ENCODE measurements at places on chromosomes 7 and 10.

DNA sequence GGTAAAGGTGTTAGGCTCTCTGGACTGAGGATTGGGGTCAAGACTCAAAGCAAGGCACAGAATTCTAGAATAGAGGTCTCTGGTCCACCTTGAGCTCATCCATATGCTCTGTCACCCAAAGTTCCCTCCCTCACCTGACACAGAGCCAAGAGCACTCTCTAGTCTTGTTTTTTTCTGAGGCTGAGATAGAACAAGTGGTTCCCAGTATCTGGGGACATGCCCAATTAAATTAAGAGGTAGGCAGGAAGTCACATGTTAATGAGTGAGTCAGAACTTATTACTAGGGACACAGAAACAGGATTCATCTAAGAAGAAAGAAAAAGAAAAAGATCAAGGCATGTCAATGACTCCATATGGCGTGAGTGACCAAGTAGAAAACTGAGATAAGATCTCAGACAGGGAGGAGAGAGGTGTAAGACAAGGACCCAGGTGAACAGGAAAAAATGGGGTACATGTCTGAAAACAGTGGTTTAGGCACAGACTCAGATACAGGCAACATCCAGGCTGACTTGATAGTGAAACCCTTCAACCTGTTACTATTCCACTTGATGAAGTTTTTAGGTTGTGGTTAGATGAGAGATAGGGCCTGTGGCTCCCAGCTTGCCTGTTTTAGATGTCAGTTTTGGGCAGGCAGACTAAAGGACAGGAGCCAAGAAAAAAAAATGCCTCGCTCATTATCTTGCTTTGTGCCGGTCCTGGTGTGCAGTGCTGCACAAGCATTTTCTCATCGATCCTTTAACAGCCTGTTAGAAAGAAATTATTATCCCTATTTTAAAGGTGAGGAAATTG lies 609.9 kb downstream of the CCSER2 start:
- no peak for DNase-seq

GRCh38 chr7:47181746-47182361 lies 400.1 kb downstream of the TNS3 start:
- DNase-seq: no peak

GRCh38 chr10:86172301-86172700 lies 194.3 kb downstream of the GRID1 start:
- no peak for DNase-seq

DNA sequence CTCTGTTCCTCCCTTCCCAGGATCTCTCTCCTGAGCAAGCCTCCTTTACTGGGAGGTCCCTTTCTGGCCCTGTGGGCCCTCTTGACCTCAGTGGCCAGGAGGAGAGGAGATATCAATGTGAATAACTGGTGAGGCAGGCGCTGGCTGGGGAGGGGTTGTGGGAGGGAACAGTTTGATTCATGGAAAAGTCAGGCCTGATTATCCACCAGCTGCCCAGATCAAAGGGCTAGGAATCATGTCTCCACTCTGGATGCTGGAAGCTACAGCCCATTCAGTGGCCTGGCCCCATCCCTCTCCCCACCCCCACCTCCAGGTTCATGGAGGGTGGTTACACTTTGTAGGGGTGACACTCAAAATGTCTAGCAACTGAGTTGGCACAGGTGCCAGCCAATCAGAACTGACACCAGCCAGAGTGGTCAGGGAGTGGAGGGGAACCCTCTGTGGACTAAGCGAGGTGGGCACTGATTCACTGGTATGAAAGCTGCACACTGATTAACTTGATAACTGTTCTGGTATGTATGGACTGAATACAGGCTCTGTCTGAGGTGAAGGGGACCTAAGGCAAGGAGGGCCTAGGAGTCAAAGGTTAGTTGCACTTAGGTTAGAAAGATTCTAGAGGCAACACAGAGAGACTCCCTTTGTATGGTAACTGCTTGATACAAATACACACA lies 4.8 kb downstream of the PRRT4 start:
- DNase-seq: peak; percentile 88

DNA sequence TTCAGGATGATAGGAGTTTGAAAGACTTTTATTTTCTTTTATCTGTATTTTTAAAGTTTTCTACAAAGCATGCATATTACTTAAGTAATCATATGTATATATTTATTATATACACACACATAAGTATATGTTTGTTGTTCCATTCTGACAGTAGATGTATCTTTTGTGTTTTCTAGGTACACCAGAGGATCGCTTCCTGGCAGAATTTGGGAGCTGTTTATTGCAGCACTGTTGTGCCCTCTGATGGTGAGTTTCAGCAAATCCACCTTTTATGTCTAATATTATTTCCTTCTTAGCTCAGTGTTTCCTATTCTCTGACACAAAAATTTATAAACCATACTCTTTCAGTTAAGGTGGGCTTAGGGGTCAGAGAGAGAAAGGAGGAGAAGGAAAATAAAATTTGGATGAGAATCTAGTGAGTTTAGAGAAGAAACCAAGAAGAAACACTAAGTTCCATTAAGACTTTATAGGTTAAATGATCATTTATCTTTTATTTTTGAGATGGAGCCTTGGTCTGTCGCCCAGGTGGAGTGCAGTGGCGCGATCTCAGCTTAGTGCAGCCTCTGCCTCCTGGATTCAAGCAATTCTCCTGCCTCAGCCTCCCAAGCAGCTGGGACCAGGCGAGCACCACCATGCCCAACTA lies 59.2 kb upstream of the OIT3 start:
- DNase-seq: peak; percentile 49

GRCh38 chr10:84158550-84158949 lies 15.1 kb upstream of the GPR15LG start:
- DNase-seq: no peak

DNA sequence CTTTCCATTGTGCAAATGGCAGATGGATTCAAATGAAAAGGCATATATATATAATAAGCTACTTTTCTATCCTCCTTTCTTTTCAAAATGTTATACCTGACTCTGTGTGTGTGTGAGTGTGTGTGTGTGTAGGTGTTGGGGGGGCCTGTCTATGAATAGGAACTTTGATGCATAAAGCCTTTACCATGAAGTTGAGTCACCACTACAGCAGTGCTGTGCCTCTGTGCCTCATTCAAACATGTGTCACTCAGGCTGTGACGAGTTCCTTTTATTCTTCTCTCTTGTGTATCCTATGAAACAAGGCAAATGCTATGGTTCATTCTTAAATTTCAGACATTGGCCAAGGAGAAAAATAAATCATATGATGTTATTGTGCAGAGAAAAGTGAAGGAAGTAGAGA lies 52.7 kb upstream of the DKK1 start:
- DNase-seq: no peak

DNA sequence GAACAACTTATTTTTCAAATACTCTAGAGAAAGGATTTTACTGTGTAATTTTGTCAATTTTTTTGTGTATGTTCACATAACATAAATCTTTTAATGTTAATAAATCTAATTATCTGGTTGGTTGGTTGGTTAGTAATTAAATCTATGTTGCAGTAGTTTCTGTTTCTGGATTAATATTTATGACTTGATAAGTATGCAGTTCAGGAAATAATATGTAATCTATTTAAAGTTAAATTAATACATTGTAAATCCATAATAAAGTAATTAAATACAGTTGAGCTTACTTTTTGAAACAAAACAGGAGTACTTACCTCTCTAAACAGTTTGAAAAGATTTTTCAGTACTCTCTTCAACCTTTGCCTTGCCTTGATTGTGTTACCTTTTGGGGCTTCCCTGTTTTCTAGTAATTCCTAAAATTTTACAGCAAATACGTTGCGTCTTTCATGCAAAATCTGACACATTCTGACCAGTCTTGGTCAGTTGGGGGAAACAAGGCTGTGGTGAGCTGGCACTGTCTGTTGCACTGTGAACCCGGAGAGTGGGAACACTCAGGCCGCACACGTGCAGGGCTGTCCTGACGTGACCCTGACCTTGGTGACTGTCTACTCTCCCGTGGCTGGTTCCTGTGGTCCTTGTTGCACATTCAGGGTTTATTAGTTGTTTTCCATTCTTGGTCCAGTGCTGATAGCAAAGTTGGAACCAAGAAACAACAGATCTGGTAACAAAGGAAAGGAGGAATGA lies 45.6 kb upstream of the FGL2 start:
- DNase-seq: no peak

GRCh38 chr7:447523-447922 lies 72.1 kb downstream of the PDGFA start:
- DNase-seq: no peak

- DNase-seq: peak; percentile 75
These were observed 121.3 kb upstream of the WIPF3 start for GRCh38 chr7:29684787-29685650.

- DNase-seq: no peak
These were observed 29.4 kb downstream of the TAS2R41 start for GRCh38 chr7:143507094-143507518.
